ENCODE measurements at places on chromosomes 7 and 10. TPM values are rescaled to one million over a fixed set of nuclear protein-coding genes. Genes with fewer than 3 reads are reported as not detected.

- H3K4me3 ChIP-seq = no peak overlapping the region
- H3K27me3 ChIP-seq = no peaks in the 10 kb centered on the region
- no peaks in the 10 kb centered on the region for H3K4me1 ChIP-seq
- no peak overlapping the region for H3K27ac ChIP-seq
- no peak for DNase-seq
Observed at GRCh38 chr7:11709196-11709595, 122.8 kb downstream of the THSD7A start.

DNA sequence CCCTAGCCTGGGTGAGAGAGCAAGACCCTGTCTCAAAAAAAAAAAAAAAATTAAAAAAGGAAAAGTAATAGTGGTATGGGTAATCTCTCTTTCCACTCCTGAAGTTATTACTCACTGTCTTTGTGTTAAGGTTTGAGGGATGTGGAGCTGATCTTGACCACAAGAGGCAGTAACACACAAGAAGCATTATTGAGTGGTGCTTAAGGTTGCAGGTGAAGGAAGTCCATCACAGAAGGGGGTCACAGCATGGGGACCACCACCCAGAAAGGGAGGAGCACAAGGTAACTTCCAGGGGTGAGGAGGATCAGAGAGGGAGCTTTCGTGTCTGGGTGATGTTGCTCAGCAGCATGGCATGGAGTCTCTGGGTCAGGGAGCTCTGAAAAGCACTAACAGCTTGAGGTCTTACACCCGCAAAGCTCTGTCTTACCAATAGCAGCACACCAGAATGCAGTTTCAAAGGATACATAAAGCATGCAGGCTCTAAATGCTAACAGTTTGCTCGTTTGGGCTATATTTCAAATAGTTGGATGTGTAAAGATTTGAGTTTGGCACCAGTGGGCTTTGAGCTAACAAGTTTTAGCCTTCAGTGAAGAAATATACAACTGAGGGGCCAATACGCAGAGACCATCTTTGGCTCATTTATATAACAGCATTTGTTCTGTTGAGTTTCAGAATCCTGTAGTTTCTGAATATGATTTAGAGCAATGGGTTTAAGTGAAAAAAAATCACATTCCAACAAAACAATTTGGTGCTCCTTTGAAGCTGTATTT is 100.4 kb upstream of the DNAJC1 start:
- H3K4me1 ChIP-seq = no peaks in the 10 kb centered on the region
- no peaks in the 10 kb centered on the region for H3K27me3 ChIP-seq
- H3K27ac ChIP-seq = no peak overlapping the region
- no peak overlapping the region for H3K4me3 ChIP-seq

GRCh38 chr7:30214651-30215137 is 69.7 kb upstream of the ZNRF2 start:
- H3K4me3 ChIP-seq = no peak overlapping the region
- no peak overlapping the region for H3K27ac ChIP-seq
- no peaks in the 10 kb centered on the region for H3K27me3 ChIP-seq
- H3K36me3 ChIP-seq = no peaks in the 10 kb centered on the region

DNA sequence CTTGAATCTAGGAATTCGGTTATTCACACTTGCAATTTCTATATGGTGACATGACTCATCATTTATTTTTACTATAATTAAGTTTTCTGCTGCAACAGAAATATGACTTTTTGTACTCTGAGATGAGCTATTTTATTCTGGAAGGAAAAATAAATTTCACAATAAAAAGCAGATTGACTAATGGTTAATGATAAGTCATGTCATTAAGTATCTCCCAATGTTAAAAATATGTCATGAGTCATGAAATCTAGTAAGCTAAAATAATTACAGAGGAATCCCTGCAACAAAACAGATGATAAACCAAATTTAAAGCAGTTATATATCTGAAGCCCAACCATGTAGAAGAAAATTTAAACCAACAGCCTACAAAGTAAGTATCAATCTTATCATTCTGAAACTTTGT is 149.2 kb downstream of the CACNA2D1 start:
- H3K4me3 ChIP-seq = no peak overlapping the region
- H3K27me3 ChIP-seq = no peaks in the 10 kb centered on the region
- no peak overlapping the region for H3K27ac ChIP-seq
- no peaks in the 10 kb centered on the region for H3K36me3 ChIP-seq
- DNase-seq = no peak

The CALCR gene
- not detected for total RNA-seq

GRCh38 chr7:71334541-71334940 is 202.6 kb downstream of the GALNT17 start:
- H3K36me3 ChIP-seq = no peaks in the 10 kb centered on the region
- no peak for DNase-seq
- H3K4me3 ChIP-seq = no peak overlapping the region

DNA sequence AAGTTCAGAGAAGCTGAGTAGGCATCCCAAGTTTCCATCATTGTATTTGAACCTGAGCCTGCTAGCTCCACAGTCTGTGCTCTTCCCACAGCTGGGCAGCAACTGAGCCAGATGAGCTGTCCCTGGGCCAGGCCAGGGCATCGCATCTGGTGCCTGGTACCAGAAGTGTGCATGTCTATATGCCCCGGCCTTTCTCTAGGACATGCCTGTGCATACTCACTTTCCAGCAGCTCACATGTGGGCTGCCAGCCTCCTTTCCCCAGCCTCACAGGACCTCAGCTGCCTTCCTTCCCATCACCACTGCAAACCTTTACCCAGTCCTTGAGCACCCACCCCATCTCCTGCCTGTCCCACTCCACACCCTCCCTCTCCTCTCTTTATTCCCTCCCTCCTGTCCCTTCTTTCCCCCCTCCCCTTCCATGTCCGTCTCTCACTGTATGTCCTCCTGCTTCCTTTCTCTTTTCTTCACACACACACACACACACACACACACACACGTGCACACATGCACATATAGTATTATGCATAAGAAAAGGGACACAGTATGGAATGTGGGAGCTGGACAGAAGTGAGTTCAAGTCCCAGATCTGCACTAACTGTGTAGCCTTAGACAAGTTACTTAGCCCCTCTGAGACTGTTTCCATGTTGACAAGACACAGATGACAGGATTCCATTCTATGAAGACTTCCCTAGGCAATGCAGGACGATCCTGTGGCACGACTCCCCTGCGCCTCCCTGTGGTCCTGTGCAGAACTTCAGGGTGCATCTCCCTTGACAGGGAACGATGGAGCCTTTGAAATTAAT is 10.9 kb downstream of the CDHR1 start:
- H3K36me3 ChIP-seq = no peaks in the 10 kb centered on the region
- H3K27ac ChIP-seq = no peak overlapping the region
- no peaks in the 10 kb centered on the region for H3K27me3 ChIP-seq
- no peak overlapping the region for H3K4me3 ChIP-seq
- H3K4me1 ChIP-seq = no peaks in the 10 kb centered on the region

DNA sequence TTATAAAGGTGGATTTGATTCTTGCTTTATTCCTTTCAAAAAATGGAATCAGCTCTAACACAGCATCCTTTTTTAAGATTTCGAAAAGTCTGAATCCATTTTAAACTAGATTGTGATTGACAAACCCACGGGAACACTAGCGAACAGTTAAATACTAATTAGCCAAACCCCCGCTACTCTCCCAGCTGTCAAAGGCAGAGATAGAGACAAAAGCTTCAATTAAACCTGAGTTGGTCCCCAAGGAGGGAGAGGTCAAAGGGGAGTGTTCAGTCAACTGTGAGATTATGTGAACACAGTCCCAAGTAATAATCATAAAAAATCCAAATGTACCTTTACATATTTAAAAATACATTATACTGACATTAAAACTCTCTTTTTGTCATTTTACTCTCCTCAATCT is 65.7 kb upstream of the TBX20 start:
- H3K27me3 ChIP-seq = no peaks in the 10 kb centered on the region
- no peak overlapping the region for H3K4me3 ChIP-seq
- no peaks in the 10 kb centered on the region for H3K36me3 ChIP-seq
- no peak for DNase-seq
- H3K27ac ChIP-seq = no peak overlapping the region
- no peaks in the 10 kb centered on the region for H3K4me1 ChIP-seq

DNA sequence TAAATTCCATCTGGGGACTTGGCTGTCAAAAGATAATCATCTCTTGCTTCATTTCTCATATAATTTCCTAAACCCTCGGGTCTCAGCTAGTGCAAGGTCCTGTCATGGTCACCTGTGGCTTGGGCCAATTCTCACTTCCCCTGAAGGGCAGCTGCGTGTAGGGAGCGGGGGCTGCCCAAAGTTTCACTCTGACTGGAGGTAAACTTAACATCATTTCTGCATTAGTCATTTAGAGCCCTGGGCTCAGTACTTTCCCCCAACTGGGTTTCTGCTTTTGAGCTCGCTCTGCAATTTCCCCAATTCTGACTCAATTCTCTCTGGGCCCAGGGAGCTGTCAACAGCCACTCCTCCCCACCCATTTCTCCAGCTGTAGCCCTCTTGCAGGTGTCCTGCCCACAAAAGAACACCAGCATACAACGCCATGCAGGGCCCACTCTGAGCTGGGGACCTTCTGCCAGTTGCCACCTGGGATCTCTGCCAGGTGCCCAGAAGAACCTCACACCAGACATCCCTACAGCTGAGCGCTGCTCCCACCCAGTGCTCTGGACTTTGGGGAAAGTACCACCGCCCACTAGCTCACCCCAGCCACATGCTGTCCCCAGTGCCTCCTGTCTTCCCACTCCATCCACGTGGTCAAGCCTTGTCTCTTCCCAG is 37.9 kb downstream of the VOPP1 start:
- no peaks in the 10 kb centered on the region for H3K27me3 ChIP-seq
- no peaks in the 10 kb centered on the region for H3K36me3 ChIP-seq
- peak; percentile 77 for DNase-seq
- H3K27ac ChIP-seq = no peak overlapping the region

DNA sequence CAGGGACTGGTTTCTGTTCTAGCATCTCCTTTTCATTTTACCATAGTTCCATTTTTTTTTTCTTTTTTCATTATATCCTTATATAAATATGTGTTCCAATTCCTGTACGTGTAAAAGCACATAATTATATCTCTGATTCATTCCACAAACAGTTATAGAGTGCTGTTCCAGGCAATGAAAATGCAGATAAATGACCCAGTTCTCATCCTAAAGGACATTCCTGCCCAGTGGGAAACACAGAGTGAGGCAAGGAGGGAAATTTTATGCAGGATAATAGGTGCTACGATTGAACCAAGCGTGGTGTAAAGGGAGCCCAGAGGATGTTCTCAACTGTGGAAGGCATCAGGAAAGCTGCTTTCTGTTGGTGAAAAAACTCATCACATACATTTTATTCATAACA is 408.1 kb downstream of the GATA3 start:
- H3K4me3 ChIP-seq = no peak overlapping the region
- H3K27me3 ChIP-seq = no peaks in the 10 kb centered on the region
- no peaks in the 10 kb centered on the region for H3K36me3 ChIP-seq
- DNase-seq = no peak

- DNase-seq = no peak
- H3K27me3 ChIP-seq = no peaks in the 10 kb centered on the region
- no peak overlapping the region for H3K4me3 ChIP-seq
- H3K36me3 ChIP-seq = peaks cover 4% of the 10 kb centered on the region
- no peak overlapping the region for H3K27ac ChIP-seq
Observed at GRCh38 chr7:6181136-6181535, 91.3 kb downstream of the CYTH3 start.

Measured in fibroblast of lung (primary cell).